Astrocyte (in vitro differentiated cells and primary cell): ENCODE measurements at places on chromosomes 7 and 10.

DNA sequence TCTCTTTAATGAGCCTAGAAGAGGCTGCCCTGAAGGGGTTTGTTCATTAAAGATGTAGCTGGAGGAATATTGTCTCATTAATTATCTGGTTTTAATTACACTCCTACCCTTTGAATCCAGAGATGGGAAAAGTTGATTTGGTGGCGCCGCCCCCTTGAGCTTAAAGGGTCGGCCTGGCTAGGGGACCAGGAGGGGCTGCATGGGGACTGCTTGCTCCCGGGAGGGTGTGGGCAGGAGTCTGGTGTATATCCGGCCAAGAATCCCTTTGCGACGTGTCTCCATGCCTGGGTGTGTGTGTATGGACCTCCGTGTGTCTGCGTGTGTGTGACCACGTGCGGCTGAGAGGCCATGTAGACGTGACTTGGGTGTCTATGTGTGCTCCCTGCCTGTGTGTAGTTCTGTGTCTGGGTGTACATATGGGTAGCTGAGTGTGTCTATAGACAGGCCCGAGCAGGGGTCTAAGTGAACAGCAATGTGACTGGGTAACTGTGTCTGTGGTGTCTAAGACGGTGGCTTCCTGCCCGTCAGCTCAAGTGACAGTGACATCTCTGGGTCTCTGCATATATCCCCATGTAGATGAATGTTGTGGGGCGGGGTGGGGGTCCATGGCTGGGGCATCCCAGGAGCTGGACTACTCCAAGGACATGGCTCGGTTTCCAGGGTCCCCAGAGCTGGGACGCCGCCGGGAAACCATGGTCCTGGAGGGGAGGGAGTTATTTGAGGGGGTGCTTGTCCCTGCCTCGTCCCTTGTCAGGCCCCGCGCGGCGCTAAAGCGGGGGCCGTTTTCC lies 10.7 kb downstream of the LBX1 start:
- DNase-seq: no peak

- no peak for DNase-seq
Observed at GRCh38 chr7:98995523-98996149, 117.3 kb downstream of the TRRAP start.

GRCh38 chr7:116805100-116805544 lies 57.3 kb upstream of the CAPZA2 start:
- peak; percentile 36 for DNase-seq

DNA sequence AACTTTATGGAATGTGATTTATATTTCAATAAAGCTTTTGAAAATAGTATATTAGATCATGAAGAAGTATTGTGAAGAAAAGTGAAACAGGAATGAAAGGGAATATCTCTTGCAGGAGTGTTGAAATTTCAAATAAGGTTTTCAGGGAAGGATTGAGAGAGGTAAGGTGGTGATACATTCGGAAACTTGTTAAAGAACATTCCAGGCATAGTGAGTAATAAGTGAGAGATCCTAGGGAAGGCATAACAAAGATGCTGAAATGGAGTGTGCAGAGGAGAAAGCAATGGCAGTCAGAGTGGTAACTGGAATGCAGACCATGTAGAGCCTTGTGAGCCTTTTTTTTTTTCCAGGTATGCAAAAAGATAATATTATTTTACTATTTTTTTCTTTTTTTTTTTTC lies 4.1 kb downstream of the OR9A4 start:
- no peak for DNase-seq

- DNase-seq: peak; percentile 68
Observed at GRCh38 chr10:101467286-101467770, 113.4 kb downstream of the BTRC start.

DNA sequence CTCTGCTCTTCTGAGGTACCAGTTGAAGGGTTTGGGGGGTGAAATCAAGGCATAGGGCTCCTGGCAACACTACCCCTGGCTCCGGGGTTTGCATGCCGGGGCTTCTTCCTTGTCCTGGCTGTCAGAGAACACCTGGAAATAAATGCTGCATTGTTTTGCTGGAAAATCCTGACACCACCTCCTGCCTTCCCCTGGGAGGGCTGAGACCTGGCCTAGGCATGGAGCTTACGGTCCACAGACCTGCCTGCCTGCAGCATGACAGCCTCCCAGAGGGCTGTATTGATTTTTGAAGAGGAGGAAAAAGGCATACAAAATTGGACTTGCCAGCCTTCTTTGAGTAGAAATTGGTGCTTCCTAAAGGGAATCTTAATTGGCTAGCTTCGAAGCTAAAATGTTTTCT lies 227.1 kb downstream of the MGMT start:
- DNase-seq: no peak

DNA sequence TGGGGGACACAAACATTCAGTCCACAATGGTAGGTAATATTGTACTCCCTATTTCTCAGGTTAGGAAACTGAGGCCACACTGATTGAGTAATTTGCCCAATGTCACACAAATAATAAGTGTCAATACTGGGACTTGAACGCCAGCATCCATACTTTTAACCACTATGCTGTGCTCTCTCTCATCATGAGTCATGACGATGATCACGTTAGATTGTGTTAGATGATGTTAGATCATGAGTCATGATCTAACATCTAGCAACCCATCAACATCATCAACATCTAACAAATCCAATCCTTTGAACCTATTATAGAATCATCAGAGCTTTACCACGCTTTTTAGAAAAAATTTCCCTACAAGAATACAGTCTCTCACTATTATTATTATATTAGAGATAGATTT lies 28.1 kb upstream of the HERPUD2 start:
- no peak for DNase-seq

- no peak for DNase-seq
Observed at GRCh38 chr7:143516981-143517380, 39.3 kb downstream of the TAS2R41 start.

GRCh38 chr7:158569858-158570323 lies 17.7 kb downstream of the PTPRN2 start:
- no peak for DNase-seq

DNA sequence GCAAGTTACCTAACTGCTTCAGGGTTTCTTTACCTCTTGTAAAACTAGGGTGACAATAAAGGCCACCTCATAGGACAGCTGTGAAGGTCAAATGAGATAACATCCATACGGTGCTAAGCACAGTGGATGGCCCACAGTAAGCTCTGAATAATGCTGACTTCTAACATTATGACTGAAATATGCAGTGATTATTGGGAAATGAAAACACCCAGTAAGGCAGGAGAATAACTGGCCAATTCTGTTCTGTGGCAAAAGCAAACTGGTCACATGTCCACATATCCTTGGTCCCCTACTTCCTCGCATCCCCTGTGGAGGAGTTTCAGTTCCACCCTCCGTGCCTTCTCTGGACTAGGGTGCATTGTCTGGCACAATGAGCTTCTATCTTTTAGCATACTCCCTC lies 1.4 kb downstream of the CUBN start:
- no peak for DNase-seq

DNA sequence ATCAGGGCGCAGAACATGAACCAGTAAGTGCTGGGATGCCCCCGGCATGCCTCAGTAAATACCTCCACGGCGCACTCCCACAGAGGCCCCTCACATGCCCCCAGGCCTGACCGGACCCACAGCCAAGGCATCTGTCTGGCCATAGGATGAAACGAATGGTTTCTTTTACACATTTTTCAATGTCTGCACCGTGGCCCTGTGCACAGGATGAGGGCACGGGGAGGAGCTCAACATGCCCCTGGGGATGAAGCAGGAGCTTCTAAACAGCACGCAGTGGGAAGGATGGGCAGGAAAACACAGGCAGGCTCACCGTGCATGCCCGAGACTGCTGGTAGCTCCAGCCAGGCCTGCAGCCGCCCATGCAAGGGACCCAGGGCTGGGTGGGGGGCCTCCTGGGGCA lies 283.3 kb downstream of the TNS3 start:
- DNase-seq: no peak
